BJ (cell line): ENCODE measurements at places on chromosomes 13 and 19. TPM values are rescaled to one million over a fixed set of nuclear protein-coding genes. Genes with fewer than 3 reads are reported as not detected.

- no peak for DNase-seq
Measured at GRCh38 chr13:94454906-94455305, 24.6 kb downstream of the DCT start.

DNA sequence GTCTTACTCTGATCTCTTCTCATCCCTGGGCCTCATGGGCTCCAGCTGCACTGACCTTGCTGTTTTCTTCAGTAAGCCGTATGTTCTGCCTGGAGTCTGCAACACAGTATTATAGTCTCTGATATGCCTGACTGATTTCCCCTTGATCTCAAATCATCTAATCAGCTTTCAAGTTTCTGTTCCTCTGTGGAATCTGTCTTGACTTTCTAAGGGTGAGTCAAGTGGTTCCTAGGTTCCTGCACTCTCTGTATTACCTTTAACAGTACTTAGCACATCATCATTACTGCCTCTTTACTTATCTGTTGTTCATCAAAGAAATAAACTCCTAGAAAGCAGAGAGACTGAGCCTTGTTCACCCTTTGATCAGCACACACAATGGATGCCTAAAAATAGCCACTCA lies 350.7 kb downstream of the LMO7 start:
- no peak for DNase-seq

DNA sequence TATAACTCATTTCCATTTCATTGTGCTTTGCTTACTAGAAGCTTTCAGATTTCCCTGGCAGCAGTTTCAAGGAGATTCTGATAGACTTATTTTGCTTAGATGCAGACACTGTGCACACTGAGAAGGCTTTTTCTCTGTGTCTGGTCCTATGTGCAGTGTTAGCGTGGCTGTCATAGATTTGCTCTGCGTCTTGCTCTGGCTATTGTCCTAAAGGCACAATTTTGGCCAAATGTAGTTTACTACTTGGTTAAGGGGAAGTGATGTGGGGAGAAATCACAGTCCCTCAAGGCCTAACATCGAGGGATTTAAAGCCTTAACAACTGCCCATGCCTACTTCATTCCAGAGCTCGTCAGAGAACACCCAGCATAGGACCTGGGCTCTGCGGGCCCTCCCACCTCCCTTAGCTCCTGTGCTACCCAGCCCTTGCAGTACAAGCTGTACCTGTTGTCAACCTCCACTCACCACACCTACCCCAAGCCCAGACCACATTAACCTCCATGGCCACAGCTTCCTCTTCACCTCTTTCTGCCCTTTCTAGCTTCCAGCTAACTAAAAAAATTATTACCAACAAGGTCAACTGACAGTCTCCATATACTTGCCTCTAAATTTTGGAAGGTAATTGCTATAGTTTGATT lies 38.9 kb upstream of the KATNAL1 start:
- no peak for DNase-seq

DNA sequence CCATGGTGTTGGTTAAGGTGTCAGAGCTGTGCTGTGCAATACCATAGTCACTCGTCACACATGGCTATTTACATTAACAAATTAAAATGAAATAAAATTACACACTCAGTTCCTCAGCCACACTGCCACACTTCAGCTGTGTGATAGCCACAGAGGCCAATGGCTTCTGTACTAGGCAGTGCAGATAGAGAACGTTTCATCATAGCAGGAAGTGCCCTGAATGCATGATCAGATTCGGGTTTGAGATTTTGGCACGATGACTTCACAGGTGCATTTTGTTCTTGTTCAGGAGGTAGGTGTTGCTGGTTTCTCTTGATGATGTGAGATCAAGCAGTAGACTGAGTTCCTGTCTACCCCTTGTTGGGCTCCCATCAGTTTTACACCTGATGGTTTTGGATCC lies 6.5 kb downstream of the ARMC6 start:
- DNase-seq: no peak

DNA sequence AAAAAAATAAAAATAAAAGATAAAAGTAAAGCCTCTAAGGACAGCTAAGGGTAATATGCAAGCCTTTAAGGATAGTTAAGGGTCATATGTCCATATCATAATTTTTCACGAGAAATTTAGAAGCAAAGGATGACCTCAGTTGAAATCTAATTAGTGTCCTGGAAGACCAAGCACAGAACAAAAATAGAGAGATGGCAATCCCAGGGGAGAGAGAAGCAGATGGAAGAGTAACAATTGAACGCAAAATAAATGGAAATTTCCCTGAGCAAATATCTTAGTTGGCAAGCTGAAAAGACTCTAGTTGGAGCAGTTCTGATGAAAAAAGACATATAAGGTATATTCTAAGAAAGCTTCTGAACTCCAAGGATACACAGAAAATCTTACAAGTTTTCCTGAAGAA lies 275.4 kb downstream of the NALCN start:
- DNase-seq: no peak

NR2F6 gene
- 26.1 and 28.0 TPM in 2 replicates for polyA plus RNA-seq

DNA sequence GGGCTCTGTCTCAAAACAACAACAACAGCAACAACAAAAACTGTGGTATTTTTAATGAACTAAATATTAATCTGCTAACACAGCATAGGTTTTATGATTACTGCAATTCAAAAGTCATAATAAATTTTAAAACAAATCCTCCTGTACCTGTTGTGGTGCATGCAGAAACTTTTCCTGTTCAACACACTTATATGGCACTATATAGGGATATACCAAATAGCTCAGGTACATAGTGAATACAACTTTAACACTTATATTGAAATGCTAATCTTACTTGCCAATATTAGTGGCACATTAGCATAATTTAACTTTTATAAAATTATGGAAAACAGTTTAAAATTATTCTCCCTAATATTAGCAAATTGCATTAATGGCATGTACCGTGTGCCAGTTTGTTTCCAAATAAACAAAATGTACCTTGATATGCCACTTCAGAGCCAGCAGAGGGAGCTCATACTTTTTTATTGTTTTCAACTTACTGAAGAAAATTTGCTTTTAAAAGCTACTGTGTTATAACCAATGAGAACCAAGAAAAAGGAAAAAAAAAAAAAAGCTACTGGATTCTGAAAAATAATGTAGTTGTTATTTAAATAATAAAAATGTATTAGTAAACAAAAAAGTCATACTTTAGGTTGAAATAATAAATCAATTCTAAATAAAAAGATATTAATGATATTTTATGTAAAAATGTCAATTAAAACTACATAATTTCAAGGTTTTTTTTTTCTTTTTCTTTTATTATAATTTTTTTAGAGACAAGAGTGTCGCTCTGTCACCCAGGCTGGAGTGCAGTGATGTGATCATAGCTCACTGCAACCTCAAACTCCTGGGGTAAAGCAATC lies 18.0 kb upstream of the RBM26 start:
- DNase-seq: no peak

GRCh38 chr19:30167976-30168635 lies 204.1 kb upstream of the ZNF536 start:
- no peak for DNase-seq

- DNase-seq: no peak
Measured at GRCh38 chr19:56105090-56105701, 15.9 kb downstream of the ZNF787 start.

ATG4D gene
- polyA plus RNA-seq: 6.8 and 13.0 TPM in 2 replicates

- DNase-seq: no peak
Measured at GRCh38 chr19:38505958-38506357, 72.5 kb downstream of the RYR1 start.

- no peak for DNase-seq
Measured at GRCh38 chr13:37811441-37811840, 58.1 kb downstream of the TRPC4 start.

- DNase-seq: no peak
Measured at GRCh38 chr19:2049741-2050348, 1.2 kb downstream of the MKNK2 start.

ZNF541 gene
- polyA plus RNA-seq: 0.05 and 0.06 TPM in 2 replicates

GRCh38 chr13:111965466-111966214 lies 101.3 kb upstream of the SOX1 start:
- no peak for DNase-seq

GRCh38 chr19:18415178-18415867 lies 3.9 kb upstream of the SSBP4 start:
- DNase-seq: no peak

- DNase-seq: no peak
Measured at GRCh38 chr13:27038323-27038722, 133.3 kb downstream of the USP12 start.

GRCh38 chr13:30806784-30807183 lies 71.4 kb downstream of the ALOX5AP start:
- DNase-seq: no peak

- no peak for DNase-seq
Measured at GRCh38 chr13:67090856-67091255, 139.3 kb downstream of the PCDH9 start.

DNA sequence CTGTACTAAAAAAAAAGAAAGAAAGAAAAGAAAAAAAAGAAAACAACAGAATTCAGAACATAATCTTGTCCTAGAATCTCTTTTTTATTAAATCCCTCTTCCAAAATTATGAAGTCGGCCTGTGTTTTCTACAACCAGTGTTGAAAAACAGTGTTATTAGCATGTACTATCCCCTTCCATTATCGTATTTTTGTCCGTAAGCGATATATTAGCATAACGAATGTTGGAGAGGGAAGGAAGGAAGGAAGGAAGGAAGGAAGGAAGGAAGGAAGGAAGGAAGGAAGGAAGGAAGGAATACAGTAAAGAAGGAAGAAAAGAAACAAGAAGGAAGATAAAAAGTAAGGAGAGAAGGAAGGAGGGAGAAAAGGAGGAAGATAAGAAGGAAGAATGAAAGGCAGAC lies 393.0 kb upstream of the TSHZ3 start:
- no peak for DNase-seq

LIM2 gene
- not detected in 2 replicates for polyA plus RNA-seq

DNA sequence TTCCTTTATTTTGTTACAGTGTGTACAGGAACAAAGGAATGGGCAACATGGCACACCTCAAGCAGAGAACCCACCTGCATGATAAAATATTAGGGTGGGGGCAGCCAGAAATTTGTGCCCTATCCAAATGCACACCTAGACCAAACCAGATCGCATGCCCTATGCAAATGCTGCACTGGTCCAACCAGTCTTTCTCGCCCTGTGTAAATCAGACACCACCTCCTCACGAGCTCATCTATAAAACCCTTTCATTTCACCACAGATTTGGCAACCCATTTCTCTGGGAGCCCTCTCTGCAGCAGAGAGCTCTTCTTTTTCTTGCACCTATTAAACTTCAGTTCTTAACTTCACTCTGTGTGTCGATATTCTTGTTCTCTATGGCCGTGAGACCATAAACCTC lies 1559.2 kb downstream of the SLITRK1 start:
- DNase-seq: no peak

GRCh38 chr13:111337206-111337605 lies 16.8 kb downstream of the TEX29 start:
- DNase-seq: peak; percentile 85

GRCh38 chr19:33064458-33064791 lies 263 bp downstream of the RHPN2 start:
- no peak for DNase-seq

GRCh38 chr19:12937093-12937926 lies 1.1 kb upstream of the CALR start:
- DNase-seq: no peak

- DNase-seq: no peak
Measured at GRCh38 chr13:51562011-51562671, 22.1 kb upstream of the WDFY2 start.

DNA sequence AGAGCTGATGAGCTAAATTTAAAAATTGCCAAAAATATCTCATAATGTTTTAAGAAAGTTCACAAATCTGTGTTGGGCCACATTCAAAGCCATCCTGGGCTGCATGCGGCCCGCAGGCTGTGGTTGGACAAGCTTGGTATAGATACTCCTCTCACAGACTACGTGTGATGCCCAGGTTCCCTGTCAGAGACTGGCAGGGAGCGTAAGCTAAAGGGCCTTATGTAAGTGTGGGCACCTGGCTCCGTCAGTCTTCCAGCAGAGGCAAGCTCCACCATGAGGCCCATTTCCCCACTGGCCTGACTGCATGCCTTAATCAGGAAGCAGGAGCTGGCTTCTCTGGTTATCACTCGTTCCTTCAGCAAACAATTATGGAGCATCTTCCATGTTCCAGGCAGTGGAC lies 200.2 kb downstream of the FOXO1 start:
- DNase-seq: no peak

DNA sequence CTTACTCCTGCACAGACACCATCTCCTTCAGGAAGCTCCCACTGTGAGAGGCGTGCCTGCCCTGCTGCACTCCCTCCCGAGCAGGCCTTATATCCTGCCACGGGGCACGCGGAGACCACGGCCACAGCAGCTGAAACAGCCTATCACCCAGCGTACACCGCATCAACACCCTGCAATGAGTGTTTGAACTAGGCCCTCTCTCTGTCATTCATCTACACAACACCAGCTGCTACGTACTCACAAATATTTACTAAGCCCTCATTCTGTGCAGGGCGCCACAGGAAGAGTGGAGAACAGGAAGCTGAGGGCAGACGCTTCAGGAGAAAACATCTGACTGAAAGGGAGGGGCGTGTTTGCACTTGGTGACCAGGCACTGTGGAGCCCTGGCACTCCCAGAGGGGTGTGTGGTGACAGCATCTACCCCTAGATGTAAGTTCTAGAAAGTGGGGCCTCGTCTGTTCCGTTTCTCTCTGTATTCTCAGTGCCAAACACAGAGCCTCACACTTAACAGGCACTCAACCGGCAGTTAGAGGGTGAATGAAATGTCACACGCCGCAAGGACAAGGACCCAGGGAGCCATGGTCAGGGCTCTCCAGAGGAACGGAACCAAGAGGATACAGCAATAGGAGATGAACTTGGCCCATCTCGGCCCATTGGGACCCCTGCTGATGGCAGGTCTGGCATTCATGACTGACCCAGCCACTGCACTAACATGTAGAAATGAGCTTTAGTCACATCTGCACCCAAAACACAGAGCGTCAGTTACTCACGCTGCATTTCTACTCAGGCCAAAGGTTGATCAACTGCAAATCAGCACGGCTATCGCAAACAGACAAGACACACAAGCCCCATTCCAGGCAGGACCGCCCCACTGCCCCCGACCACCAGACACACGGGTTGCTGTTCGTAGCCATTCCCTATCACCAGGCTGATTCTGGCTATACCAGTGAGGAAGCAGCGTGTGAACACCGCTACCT lies 15.7 kb downstream of the RANBP3 start:
- no peak for DNase-seq

DNA sequence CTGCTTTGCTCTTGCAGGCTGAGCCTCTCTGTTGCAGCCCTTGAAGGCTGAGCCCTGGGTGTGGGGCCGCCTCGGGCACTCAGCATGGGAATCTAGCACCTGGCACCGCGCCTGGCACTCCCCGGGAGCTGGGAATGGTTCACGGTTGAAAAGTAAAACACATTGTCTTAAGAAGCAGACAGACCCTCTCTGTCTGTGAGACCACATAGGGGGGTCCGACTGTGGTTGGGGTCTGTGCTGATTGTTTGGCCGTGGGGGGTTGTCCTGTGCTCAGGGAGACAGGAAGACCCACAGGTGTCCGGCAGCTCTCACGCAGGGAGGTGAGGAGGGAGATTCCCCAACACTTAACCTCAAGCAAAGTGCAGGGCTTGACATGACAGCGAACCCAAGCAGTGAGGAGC lies 64.8 kb downstream of the SOX1 start:
- no peak for DNase-seq

TNFRSF19 gene
- 11.6 and 14.8 TPM in 2 replicates for polyA plus RNA-seq

RETN gene
- polyA plus RNA-seq: not detected in 2 replicates

GET3 gene
- polyA plus RNA-seq: 163 and 250 TPM in 2 replicates
